Stimulated activated naive CD8-positive, alpha-beta T cell treated with anti-CD3 and anti-CD28 coated beads, Interleukin-15, amount 100 ng/mL, for 72 hours (primary cell): ENCODE measurements at places on chromosomes 3 and 15.

DNA sequence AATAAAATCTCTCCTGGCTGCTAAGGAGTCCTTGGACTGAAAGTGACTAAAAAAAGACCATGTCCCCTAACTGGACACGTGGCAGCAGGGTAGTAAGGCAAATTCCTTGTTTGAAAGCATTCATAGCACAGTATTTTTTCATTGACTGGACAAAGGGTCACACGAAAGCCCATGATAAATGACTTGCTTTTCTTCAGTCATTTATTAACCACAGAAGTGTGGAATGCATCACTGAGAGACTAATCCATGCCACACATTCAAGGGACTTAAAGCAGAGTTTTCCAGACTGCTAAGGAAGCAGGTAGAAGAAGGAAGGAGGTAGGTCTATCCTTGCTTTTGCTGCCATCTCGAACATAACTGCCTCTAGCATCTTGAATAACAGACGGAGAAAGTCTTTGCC lies 31.2 kb downstream of the CASR start:
- no peak for DNase-seq

DNA sequence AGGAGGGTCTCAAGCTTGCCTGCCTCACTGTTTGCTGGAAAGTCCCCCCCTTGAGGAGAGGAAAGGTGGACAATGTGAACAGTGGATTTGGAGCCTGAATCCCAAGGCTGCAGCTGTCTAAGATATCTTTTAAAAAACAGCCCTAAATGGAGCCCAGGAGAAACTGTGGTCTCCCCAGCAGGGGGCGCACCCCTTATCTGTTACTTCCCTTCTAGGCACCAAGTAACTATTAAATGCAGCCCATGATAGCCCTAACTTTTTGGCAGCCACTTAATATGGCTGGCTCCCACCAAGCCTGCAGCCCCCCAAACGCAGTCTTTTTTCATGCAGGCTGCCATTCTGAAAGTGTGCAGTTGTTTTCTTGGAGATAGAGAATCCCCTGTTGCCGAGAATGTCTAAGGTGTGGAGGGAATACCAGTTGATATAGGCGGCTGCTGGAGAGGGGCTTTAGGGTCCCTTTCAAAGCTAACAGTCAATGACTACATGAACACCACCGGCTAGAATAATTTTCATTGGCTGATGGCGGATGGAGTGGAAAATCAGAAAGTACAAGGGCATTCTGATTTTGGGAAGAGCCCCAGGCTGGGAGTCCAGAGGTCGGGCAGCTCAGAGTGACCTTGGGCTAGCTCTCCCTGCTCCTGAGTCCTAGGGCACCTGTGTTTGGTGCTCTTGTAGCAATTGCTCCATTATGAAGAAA lies 1.3 kb downstream of the RHCG start:
- DNase-seq = no peak

GRCh38 chr3:197487911-197488391 lies 67.8 kb downstream of the BDH1 start:
- DNase-seq = no peak

DNA sequence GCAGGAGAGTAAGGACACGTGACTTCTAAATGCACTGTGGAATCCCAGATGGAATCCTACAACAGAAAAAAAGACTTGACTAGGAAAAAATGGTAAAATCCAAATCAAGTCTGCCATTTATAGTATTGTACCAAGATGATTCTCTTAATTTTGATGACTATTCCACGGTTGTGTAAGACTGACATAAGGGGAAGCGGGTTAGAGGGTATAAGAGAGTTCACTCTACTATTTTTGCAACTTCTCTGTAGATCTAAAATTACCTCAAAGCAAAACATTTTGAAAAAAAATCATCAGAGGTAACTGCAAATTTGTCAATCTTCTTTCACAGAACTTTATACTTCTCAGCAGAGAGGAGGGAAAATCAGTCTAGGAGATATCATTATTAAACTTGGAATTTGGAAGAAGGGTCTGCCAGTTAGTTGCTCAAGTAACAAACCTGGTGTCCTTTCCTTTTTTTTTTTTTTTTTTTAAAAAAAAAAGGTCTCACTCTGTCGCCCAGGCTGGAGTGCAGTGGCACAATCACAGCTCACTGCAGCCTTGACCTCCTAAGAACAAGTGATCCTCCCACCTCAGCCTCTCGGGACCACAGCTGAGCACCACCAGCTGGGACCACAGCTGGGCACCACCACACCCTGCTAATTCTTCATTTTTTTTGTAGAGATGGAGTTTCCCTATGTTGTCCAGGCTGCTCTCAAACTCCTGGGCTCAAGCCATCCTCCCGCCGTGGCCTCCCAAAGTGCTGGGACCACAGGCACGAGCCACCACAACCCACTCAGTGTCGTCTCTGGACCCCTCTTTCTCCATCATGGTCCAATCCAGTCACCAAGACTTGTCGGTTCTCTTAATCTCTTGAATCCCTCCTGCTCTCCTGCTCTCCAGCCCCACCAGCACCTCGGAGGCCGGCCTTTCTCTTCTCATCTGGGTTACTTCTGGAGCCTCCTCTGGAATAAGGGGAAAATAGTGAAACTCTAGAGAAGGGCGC lies 14.9 kb upstream of the HES1 start:
- DNase-seq = no peak

- no peak for DNase-seq
Measured at GRCh38 chr3:85780806-85781205, 822.0 kb downstream of the CADM2 start.

DNA sequence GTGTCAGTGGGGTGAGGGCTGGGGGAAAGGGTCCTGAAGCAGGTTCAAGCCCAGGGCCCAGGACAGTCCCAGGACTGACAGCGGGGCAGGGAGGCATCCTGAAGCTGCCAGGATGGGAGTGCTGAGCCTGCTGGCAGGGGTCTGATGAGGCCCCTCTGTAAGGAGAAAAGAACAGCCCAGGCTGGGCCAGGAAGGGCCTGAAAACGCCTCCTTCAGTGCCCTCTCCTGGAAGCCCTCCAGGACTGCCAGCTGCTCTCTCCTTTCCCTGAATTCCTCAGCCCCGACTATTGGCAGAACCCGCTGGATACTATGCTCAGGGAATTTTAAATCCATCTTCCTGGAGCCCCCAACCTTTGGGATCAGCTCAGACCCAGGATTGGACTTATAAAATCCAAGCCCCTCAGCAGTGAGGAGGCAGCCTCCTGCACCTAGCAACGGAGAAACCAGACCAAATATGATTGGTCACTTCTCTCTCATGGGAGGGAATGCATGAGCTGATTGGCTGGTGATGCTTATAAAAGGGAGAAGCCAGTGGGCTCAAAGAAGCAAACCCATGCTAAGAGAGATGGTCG lies 203.5 kb upstream of the LINGO1 start:
- no peak for DNase-seq

- DNase-seq = no peak
Measured at GRCh38 chr3:64144241-64144900, 80.9 kb downstream of the PRICKLE2 start.

- DNase-seq = no peak
Measured at GRCh38 chr15:75733761-75734651, 21.4 kb upstream of the CSPG4 start.

GRCh38 chr3:48428572-48429316 lies 1.1 kb downstream of the PLXNB1 start:
- DNase-seq = no peak

DNA sequence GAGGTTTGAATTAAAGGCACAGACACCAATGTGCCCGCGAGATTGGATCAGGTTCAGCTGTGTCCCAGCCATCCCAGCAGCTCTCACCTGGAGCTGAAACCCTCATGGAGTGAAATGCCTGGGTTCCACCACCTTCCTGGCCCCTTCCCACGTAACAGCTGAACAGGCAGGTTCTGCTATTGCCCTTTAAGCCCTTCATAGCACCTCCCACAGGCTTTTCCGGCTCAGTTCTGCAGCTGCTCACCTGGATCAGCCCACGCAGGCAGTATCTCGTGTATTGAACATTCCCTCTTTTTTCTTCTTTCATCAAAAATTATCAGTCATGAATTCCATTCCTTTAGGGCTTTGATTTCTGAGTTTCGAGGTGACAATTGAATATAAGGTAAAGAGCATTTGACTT lies 129.8 kb downstream of the SLC9A9 start:
- no peak for DNase-seq

DNA sequence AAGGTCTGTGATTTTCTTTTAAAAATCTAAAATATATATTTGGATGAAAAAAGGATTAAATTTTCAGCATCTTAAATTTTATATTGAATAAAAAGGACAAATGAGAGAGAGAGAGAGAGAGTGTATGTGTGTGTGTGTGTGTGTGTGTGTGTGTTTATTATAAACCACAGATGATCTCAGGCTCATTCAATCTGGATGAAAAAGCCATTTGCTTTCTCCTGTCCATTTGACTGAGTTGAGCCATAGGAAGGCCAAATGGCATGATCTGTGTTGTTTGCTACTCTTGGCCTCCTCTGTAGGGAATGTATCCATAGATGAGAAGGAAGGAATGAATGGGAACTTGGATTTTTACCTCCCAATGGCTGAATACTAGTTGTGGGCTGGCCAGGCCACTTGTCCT lies 92.5 kb upstream of the MEX3B start:
- no peak for DNase-seq

DNA sequence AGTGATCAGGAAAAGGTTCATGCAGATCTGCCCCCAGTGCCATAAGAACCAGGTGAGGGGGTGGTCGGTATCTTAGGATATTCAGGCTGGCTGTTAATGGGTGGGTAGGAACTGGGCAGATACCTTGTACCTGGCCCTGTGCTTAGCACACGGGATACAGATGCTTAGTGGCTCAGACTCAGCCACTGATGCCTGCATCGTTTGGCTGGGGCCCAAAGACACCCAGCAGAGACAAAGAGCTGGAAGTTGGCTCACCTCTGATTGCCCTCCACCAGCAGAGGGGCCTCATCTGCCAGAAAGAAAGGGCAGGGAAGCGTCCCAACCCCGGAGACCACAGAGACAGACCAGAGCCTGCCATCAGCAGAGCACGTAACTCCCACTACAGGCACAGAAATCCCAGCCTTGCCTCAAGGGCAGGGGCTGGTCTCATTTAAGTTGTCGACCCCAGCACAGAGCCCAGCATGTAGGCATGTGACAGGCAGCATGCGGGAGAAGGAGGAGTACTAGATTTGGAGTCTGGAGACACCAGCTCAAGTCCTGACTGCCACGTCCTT lies 64.1 kb upstream of the SLC6A1 start:
- DNase-seq = no peak

GRCh38 chr3:5162102-5162501 lies 25.4 kb upstream of the EDEM1 start:
- DNase-seq = no peak

GRCh38 chr3:50015918-50016317 lies 72.8 kb upstream of the RBM5 start:
- DNase-seq = no peak

- DNase-seq = no peak
Measured at GRCh38 chr3:42652251-42652610, 1.3 kb upstream of the ZBTB47 start.

DNA sequence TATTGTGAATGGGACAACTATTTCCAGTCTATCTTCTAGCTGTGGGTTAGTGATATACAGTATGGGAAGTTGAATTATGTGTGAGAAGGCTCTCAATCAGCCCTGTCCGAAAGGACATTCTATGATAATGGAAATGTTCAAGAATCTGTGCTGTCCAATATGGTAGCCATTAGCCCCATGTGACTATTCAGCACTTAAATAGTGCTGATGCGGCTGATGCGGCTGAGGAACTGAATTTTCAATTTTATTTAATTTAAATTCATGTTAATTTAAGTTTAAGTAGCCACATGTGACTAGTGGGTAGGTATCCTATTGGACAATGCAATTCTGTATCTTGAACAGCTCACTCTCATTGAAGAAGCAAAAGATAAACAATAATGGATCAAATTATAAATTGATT lies 98.5 kb downstream of the MYLK start:
- DNase-seq = no peak

DNA sequence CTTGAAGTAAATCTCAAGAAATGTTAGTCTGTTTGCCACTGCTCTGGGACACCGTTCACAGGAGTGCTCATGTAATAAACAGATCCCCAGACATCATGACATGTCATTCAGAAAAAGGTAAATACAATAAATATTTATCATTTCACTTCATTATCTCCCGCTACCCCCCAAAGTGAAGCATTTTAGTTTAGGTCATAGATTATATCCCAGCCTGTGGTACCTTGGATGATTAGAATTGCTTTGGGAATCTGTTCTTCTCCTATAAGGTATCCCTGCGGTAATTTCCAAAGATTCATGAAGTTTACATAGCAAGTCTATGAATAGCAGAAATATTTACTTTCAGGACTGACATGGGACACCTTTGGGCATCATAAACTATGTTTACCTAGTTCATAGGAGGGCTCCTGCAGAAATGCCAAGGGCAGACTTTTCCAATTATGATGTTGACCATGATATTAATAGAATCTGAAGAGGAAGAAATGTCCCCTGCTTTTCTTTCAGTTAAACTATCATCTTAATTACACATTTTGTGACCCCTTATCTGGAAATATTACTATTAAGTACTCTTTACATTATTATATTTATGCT lies 268.0 kb downstream of the NAALADL2 start:
- no peak for DNase-seq

DNA sequence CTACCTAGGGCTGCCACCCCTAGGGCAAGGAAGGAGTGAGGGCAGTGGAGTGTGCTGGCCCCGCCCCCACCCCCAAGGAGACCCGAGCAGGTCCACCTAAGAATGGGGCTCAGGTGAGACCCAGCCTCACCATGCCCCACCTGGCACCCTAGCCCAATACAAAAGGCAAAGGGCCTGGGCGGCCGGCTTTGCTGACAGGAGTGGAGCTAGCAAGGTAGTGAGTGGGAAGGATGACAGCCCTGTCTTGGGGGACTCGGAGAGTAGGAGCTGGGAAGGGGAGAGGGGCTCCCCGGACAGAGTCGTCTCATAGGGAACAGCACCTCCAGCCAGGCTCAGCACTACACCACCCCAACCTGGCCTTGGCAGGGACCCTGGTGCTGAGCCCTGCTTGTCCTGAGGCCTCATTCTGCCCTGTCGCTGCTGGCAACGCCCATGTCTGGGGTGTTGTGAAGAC lies 12.1 kb downstream of the C15orf39 start:
- no peak for DNase-seq

DNA sequence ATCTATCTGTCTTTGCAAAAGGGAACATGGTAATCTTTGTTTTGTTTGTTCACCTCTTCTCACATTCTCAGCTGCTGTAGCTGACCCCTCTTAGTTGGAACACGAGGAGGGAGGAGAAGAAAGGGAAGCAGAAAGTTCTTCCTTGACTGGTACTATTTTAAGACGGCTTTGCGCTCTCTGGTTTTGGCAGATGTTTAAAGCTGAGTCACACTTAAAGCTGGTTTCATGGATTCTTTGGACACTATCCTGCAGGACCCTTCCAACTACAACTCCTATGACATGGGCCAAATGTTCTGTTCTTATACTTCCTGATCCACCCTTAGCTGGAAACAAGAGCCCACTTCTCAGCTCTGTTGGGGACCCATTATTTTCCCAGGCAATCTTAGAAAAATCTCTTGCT lies 40.6 kb upstream of the FXR1 start:
- DNase-seq = no peak

GRCh38 chr15:64274341-64274950 lies 81.5 kb downstream of the CSNK1G1 start:
- no peak for DNase-seq

- no peak for DNase-seq
Measured at GRCh38 chr15:100958326-100959065, 39.3 kb downstream of the LRRK1 start.
